ENCODE measurements at places on chromosomes 4 and X.

DNA sequence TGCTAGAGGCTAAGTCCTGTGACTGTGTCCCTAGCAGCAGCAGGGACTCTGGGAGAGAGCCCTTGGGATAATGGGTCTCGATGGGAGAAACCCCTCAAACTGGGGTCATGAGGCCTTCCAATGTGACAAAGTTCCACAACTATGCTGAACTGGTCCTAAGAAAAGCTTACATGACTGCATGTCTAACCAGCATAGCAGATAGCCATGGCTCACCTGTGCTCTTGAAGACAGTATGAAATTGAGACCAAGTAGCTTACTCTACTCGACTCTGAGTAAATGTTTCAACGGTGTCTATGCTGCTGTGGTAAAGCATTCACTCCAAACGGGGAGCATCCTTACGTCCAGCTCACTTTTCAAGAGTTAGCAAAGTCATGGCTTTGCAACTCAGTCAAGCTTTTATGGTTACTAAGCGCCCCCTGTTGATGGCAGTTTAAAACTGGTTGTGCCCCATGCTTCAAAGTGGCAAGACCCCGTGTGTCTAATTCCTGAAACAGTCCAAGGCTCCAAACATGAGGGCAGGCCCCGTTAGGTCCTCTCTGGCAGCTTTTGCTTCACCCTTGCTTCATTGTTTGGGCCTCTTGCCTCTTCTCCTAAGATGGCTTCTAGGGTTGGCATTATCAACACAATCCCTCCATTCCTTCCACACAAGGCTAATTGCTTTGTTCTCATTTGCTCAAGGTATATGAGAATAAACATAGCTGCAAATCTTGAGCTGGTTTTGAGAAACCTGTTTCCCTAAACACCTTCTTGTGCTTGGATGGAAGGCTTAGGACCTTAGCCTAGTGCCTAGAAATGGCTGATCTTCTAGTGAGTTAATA is 46.6 kb downstream of the CCNG2 start:
- DNase-seq = peak; percentile 78

DNA sequence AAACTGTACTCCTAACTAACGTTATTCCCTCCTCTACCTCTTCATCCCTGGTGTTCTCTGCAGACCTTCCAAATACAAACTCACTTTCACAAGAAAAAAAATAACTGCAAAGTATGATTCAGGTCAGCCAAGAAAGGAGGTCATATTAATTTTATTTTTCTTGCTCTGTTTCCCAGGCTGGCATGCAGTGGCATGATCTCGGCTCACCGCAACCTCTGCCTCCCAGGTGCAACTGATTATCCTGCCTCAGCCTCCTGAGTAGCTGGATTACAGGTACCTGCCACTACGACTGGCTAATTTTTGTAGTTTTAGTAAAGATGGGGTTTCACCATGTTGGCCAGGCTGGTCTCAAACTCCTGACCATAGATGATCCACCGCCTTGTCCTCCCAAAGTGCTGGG is 156.6 kb downstream of the CHIC2 start:
- no peak for DNase-seq

DNA sequence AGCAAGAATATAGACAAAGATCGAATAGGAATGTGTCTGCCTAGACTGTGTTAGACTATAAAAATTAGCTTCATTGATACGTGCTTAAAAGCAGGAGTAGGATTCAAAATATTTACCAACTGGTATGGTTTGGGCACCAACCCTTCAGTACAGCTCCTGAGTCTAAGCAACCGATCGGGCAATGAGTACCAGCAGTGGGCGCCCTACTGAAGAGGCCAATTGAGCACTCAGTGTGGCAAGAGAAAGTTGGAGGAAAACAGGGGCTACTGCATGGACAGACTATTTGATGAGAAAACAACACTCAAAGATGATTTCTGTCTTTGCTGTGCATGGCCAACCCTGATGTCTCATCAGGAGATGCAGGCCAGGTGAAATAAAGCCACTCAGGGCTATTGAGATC is 176.0 kb upstream of the NWD2 start:
- DNase-seq = no peak

- no peak for DNase-seq
Measured at GRCh38 chr4:169102026-169102425, 92.0 kb upstream of the CBR4 start.

DNA sequence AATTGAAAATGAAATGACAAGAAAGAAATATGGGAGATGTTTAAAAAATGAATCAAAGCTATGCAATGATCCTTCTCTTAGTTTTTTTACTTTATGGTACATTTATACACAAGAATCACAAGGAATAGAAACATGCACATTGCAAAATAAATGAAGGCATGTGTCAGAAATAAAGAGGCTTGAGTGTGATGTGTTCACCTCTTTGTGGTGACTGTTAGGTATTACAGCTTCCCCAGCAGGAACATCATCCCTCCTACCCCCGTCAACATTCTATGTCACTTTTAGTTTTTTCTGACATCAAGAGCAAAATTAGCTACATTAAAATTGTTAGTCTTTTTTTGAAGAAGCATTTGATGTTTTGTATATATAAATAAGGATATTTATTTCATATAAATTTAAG is 214.8 kb downstream of the SLC4A4 start:
- DNase-seq = no peak

DNA sequence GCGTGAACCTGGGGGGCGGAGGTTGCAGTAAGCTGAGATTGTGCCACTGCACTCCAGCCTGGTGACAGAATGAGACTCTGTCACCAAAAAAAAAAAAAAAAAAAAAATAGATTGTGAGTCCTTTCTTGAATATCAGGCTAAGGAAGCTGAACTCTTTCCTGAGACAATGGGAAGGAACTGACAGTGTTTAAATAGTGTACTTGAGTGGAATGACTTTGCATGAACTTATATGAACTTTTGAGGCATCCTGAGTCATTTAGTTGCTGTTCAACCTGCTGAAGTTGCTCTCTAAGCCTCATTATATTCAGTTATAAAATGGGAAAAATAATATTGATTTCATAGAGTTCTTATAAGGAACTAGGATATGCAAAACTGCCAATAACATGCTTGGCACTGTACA is 79.3 kb upstream of the LIMCH1 start:
- DNase-seq = no peak

GRCh38 chr4:185800266-185800945 is 11.6 kb downstream of the SORBS2 start:
- no peak for DNase-seq

DNA sequence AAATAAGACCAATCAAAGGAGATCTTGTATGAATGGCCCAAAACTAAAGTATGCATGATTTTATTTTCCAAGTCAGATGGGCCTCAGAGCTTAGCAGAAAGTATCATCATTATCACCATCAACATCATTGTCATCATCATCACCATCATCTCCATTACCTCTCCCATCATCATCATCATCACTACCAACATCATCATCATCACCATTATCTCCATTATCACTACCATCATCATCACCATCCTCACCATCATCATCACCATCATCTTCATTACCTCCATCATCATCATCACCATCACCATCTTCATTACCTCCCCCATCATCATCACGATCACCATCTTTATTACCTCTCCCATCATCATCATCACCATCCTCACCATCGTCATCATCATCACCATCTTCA is 363.9 kb downstream of the DHRSX start:
- DNase-seq = no peak

- no peak for DNase-seq
Measured at GRCh38 chr4:41526628-41527027, 11.3 kb upstream of the LIMCH1 start.

DNA sequence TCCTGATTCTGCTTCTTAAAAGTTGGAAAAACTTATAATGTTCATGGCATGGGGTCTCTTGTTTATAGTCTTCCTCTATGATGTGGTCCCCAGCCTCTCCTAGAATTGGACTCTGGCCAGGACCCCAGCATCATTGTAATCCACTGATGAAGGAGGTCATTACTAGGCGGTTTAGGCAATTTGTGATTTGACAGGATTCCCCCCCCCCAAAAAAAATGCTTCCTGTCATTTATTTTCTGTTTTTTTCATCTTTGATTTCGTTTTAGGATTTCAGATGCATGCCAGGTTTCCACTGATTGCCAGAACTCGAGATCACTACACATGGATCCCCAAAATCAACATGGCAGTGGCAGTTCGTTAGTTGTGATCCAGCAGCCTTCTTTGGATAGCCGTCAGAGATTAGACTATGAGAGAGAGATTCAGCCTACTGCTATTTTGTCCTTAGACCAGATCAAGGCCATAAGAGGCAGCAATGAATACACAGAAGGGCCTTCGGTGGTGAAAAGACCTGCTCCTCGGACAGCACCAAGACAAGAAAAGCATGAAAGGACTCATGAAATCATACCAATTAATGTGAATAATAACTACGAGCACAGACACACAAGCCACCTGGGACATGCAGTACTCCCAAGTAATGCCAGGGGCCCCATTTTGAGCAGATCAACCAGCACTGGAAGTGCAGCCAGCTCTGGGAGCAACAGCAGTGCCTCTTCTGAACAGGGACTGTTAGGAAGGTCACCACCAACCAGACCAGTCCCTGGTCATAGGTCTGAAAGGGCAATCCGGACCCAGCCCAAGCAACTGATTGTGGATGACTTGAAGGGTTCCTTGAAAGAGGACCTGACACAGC is 4.9 kb downstream of the SPRY1 start:
- no peak for DNase-seq

GRCh38 chrX:103845165-103845653 is 13.2 kb upstream of the RAB9B start:
- peak; percentile 49 for DNase-seq

- no peak for DNase-seq
Measured at GRCh38 chrX:128891554-128891953, 631.7 kb downstream of the SMARCA1 start.

- no peak for DNase-seq
Measured at GRCh38 chr4:28211676-28212470, 1351.2 kb downstream of the STIM2 start.

GRCh38 chr4:24921491-24921890 is 8.6 kb upstream of the CCDC149 start:
- DNase-seq = no peak

GRCh38 chr4:108830509-108831244 is 67.8 kb upstream of the ETNPPL start:
- no peak for DNase-seq

- peak; percentile 40 for DNase-seq
Measured at GRCh38 chr4:108372681-108373080, 203.9 kb upstream of the LEF1 start.

GRCh38 chr4:110587666-110588285 is 35.1 kb downstream of the PITX2 start:
- DNase-seq = no peak

GRCh38 chr4:2069986-2070385 is 10.9 kb downstream of the NAT8L start:
- DNase-seq = no peak

- DNase-seq = no peak
Measured at GRCh38 chr4:38080061-38080974, 120.1 kb downstream of the PTTG2 start.

DNA sequence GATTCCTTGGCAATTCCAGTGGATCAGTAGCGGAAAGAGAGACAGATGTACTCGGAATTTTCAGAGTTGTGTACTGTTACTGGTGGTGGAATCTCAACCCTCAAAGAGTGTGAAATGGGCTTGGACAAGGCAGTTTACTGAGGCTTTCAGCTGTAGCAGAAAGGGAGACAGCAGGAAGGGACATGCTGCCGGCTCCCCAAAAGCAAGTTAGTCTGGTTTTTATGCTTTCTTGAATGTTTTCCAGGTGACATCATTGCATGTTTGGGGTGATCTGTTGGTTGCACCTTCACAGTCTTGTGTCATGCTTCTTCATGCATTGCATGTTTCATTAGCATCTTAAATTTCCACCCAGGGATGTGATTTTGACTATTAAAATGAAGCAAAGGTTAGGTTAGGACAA is 1282.2 kb downstream of the ADGRL3 start:
- DNase-seq = no peak

DNA sequence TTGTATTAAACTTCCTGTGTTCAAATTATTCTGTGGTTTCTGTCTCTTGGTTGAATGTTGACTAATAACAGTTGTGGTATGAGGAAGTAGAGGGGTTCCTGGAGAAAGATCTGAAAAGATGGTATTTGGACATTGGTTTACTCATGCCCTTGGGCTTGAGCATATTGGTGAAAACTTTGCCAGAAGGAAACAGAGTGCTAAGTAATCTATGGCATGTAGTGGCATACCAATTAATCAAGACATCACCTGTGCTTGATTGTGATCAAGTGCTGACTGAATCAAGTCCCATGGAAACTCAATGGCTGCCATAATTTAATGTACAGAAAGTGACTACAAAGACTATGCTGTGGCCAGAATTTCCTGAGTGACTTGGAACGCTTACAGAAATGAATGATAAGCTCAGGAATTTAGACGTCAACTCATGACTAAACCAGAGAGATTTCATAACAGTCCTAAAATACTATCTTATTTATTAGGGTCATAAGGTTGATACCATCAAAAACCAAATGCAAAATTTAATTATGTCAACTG is 2062.9 kb downstream of the ARAP2 start:
- no peak for DNase-seq

DNA sequence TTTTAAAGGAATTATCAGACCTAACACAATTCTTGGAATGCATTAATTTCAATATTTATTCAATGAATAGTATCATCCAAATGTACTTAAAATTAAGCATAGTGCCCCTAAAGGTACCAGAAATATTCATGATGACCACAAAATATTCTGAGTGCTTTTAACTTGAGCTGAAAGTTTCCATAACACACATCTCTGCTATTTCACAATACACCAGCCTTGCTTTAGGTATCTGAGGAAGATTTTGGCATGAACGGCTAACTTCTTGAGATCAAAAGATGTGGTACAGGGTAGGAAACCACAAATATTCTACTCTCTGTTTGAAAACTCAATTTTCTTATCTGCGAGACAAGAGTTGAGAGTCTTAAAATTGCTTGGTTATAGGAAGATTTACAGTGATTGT is 538.3 kb upstream of the PCDH7 start:
- no peak for DNase-seq

- no peak for DNase-seq
Measured at GRCh38 chrX:47621851-47622250, 2.2 kb upstream of the SYN1 start.

DNA sequence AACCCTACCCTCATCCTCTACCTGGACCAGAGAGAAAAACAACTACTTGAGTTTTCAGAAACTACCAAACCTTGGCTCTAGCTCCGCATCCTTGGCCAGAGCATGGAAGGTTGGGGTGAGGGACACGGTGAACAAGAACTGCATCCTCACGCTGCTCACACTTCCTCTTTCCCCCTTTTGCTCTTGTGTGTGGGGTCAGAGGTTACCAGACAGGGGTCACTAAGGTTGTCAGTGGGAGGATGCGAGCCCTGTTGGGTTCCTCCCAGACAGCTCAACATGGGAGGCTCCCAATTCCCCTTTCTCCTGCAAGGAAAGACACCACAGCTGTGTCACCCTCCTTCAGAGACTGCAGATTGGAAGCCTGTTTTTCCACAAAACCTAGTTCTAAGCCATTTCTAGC is 5.5 kb upstream of the ZXDB start:
- DNase-seq = no peak

DNA sequence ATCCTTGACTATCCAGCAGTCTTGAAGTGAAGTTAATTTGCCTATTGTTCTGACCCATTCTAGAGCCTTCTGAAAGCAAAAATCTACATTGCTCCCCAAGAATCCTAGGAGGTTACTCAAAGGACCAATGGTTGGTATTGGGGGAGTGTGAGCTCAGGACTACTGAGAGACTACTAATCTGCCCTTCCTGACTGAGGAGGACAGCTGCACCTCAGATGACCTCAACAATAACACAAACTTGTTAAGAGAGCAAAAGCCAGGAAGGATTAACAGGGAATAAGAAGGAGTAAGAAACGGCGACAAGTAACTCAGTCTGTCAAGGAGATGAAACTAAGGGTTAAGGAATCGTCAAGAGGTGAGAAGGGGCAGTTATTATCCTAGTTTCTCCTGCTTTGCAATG is 43.4 kb downstream of the IDS start:
- no peak for DNase-seq

All from CD4-positive, alpha-beta T cell treated with Interleukin-21 for 1 hour (primary cell).